ENCODE measurements at places on chromosomes 2 and 18. TPM values are rescaled to one million over a fixed set of nuclear protein-coding genes. Genes with fewer than 3 reads are reported as not detected.

DNA sequence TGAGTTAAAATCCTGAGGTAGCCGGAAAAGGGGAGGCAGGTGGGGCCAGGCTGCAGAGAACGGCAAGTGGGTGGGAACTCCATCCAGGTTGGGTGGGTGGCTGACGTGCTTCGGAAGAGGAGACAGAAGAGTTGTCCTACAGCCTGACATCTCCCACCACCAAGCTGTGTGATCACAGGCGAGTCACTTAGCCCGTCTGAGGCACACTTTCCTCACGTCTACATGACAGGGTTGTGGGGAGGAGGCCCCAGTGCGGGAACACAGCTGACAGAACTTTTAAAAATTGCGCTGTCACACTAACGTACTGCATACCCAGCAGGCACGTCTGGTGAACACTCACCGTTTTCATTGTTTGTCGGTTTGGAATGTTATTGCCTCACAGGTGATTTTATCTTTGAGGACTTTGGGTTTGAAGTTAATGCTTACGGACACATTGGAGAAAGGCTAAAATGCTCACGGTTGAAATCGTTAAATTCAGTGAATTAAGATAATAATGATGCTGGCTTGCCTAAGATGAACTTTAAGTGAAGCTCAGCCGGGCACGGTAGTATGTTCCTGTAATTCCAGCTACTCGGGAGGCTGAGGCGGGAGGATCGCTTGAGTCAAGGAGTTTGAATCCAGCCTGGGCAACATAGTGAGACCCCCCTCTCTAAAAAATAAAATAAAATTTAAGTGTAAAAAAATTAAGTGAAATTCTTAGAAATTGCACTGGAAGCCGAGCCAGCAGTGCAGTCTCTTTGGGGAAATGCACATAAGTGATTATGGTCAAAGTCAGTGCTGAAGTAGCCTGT lies 8.9 kb downstream of the EMILIN2 start:
- H3K27ac ChIP-seq = no peak overlapping the region
- no peak overlapping the region for H3K4me3 ChIP-seq
- no peaks in the 10 kb centered on the region for H3K4me1 ChIP-seq
- H3K36me3 ChIP-seq = no peaks in the 10 kb centered on the region
- no peak for DNase-seq

- no peak overlapping the region for H3K27ac ChIP-seq
- no peaks in the 10 kb centered on the region for H3K4me1 ChIP-seq
- H3K4me3 ChIP-seq = no peak overlapping the region
- H3K36me3 ChIP-seq = peaks cover 6% of the 10 kb centered on the region
Measured at GRCh38 chr2:159427048-159427447, 140.5 kb upstream of the WDSUB1 start.

DNA sequence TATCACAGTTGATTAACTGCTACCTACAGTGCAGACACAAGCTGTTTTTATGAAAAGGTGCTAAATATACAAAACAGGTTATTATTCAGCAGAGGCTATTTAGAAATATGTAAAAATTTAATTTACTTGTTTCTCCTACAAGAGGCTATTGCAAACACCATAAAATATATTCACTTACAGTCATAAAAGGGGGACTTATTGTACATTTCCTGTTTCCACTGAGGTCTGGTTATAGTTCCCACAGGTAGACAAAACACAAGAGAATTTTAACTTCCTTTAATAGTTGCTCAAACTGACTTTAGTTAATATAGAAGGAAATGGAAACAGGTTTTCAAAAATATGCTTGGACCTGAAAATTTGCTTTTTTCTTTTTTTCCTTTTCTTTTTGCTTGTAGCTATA lies 40.0 kb upstream of the FRZB start:
- no peak overlapping the region for H3K4me3 ChIP-seq
- DNase-seq = no peak
- H3K27ac ChIP-seq = no peak overlapping the region
- H3K4me1 ChIP-seq = no peaks in the 10 kb centered on the region
- H3K36me3 ChIP-seq = no peaks in the 10 kb centered on the region

- no peak for DNase-seq
- no peaks in the 10 kb centered on the region for H3K36me3 ChIP-seq
- no peaks in the 10 kb centered on the region for H3K4me1 ChIP-seq
- no peak overlapping the region for H3K4me3 ChIP-seq
- H3K27me3 ChIP-seq = no peaks in the 10 kb centered on the region
- H3K27ac ChIP-seq = no peak overlapping the region
Measured at GRCh38 chr2:71962911-71963694, 184.6 kb downstream of the CYP26B1 start.

DNA sequence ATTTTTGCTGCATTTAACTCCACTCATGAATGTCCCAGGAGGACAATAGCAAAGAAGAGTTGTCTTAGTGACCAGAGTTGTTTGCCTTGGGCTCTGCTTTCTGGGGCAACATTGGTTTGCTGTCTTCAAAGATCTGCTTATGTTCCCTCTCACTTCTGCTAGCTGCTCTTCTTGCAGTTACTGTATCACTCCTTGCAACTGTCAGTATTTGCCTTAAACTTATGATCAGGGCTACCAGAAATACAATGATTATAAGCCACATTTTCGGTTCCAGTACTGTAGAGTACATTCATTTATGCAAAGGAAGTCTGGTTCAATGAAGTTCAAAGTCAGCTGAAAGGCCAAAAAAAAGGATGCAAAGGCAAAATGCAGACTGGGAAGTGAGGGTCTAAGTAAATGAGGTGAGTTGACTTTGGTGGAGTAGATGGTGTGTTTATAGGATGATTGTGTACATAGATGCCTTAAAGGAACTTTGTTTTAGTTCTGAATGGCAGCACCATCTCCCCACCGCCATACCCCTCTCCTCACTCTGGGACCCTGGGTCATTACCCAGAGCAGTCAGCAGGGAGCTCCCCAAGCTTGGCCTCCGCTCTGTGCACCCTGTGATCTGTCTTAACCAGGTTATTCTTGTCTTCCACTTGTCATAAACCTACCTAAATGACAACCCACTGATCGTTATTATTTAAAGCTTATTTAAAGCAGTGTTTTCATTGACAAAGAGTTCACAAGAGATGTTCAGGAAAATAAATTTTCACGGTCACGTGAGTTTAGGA lies 236.0 kb downstream of the DOK6 start:
- no peaks in the 10 kb centered on the region for H3K36me3 ChIP-seq
- no peak for DNase-seq
- H3K4me1 ChIP-seq = no peaks in the 10 kb centered on the region
- H3K27ac ChIP-seq = no peak overlapping the region
- H3K4me3 ChIP-seq = no peak overlapping the region
- no peaks in the 10 kb centered on the region for H3K27me3 ChIP-seq

- no peaks in the 10 kb centered on the region for H3K4me1 ChIP-seq
- no peak overlapping the region for H3K4me3 ChIP-seq
- H3K27ac ChIP-seq = no peak overlapping the region
- DNase-seq = no peak
- no peaks in the 10 kb centered on the region for H3K27me3 ChIP-seq
Measured at GRCh38 chr2:10775831-10776230, 36.8 kb downstream of the PDIA6 start.

- no peak overlapping the region for H3K27ac ChIP-seq
- H3K4me3 ChIP-seq = no peak overlapping the region
- no peaks in the 10 kb centered on the region for H3K27me3 ChIP-seq
- H3K36me3 ChIP-seq = no peaks in the 10 kb centered on the region
Measured at GRCh38 chr2:204213588-204213987, 277.0 kb downstream of the ICOS start.

- no peak overlapping the region for H3K27ac ChIP-seq
- DNase-seq = no peak
- H3K4me3 ChIP-seq = no peak overlapping the region
- no peaks in the 10 kb centered on the region for H3K36me3 ChIP-seq
Measured at GRCh38 chr2:119102964-119103363, 55.6 kb downstream of the C1QL2 start.

- H3K4me3 ChIP-seq = no peak overlapping the region
- DNase-seq = no peak
- no peaks in the 10 kb centered on the region for H3K4me1 ChIP-seq
- H3K36me3 ChIP-seq = no peaks in the 10 kb centered on the region
- H3K27me3 ChIP-seq = no peaks in the 10 kb centered on the region
Measured at GRCh38 chr18:76426737-76427305, 68.2 kb downstream of the ZNF516 start.

DNA sequence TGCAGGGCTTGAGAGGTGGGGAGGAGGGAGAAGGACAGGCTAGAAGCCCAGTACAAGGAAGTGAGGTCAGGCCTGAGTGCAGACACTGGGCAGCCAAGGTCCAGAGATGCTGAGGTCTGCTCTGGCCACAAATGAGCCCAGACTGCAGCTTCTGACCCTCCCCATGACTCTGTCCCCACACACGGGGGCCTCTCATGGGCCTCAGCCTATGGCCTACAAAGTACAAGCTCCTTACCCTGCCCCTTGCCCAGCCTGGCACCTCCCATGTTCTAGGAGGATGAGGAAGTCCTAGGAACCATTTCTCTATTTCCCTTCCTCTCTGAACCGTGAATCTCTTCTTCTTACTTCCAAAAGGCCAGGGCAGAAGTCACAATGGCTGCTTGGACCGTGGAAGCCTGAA lies 193.8 kb downstream of the ANKRD30B start:
- no peaks in the 10 kb centered on the region for H3K27me3 ChIP-seq
- no peaks in the 10 kb centered on the region for H3K36me3 ChIP-seq
- DNase-seq = no peak
- H3K27ac ChIP-seq = no peak overlapping the region
- no peaks in the 10 kb centered on the region for H3K4me1 ChIP-seq

GRCh38 chr18:36543991-36544725 lies 246.6 kb downstream of the FHOD3 start:
- peaks cover 3% of the 10 kb centered on the region for H3K4me1 ChIP-seq
- no peak overlapping the region for H3K4me3 ChIP-seq
- no peaks in the 10 kb centered on the region for H3K36me3 ChIP-seq
- no peaks in the 10 kb centered on the region for H3K27me3 ChIP-seq
- DNase-seq = peak; percentile 89
- H3K27ac ChIP-seq = peak overlapping the region; percentile 23

GRCh38 chr2:36634981-36635597 lies 37.1 kb upstream of the FEZ2 start:
- no peaks in the 10 kb centered on the region for H3K36me3 ChIP-seq
- no peak overlapping the region for H3K27ac ChIP-seq
- H3K4me3 ChIP-seq = no peak overlapping the region

DNA sequence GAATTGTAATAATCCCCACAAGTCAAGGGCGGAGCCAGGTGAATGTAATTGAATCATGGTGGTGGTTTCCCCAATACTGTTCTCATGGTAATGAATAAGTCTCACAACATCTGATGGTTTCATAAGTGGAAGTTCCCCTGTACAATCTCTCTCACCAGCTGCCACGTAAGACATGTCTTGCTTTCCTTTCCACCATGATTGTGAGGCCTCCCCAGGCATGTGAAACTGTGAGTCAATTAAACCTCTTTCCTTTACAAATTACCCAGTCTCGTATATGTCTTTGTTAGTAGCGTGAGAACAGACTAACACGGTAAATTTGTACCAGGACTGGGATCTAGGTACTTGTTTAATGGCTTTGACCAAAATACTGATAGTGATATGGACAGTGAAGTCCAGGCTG lies 744.3 kb upstream of the REG3G start:
- no peaks in the 10 kb centered on the region for H3K27me3 ChIP-seq
- no peak overlapping the region for H3K27ac ChIP-seq
- DNase-seq = no peak
- H3K36me3 ChIP-seq = no peaks in the 10 kb centered on the region
- H3K4me1 ChIP-seq = no peaks in the 10 kb centered on the region
- H3K4me3 ChIP-seq = no peak overlapping the region

PIEZO2 gene
- total RNA-seq = 2.3 TPM

CMPK2 gene
- total RNA-seq = 3.7 TPM

BMP10 gene
- total RNA-seq = not detected

AP1S3 gene
- total RNA-seq = 2.0 TPM

IL36A gene
- total RNA-seq = not detected

DSEL gene
- total RNA-seq = 17.4 TPM

CAVIN2 gene
- 37.8 TPM for total RNA-seq

UGT1A3 gene
- total RNA-seq = not detected
